ENCODE measurements at places on chromosomes 6 and 20.

GRCh38 chr6:106731144-106731842 lies 101.9 kb downstream of the QRSL1 start:
- DNase-seq, result no peak

DNA sequence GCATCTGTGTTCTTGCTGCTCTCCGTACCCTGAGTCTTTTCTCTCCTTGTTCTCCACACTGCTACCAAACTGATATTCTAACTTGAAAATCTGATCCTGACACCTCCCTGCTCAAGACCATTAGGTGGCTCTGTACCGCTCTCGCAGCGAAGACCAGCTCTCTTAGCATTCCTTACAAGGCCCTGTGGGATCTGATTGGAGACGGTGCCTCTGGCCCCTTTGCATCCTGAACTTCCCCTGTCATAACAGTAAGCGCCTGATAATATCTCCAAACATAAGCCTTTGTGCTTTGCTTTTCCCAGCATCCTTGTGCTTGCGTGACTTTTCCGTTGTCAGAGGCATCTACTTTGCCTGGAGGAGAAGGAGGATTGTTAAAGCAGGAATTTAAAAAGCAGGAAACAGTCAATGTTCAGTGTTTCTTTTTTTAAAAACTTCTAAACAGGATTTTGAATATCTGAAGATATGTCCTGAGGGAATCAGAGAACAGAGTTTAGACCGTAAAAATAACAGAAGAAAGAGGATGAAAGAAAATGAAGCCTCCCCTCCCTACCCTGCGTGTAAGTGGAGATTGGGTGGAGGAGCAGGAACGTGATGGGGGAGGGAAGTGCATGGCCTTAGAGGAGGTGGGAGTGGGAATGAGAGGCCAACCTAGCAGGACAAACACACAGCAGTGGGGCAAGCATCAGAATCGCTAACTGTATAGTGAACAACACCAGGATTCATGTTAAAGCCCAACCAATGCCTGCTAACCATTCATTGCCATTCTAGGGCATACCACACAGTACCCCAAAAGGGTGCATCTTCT lies 89.2 kb upstream of the STMND1 start:
- no peak for DNase-seq

GRCh38 chr6:54992789-54993188 lies 146.2 kb downstream of the FAM83B start:
- no peak for DNase-seq

DNA sequence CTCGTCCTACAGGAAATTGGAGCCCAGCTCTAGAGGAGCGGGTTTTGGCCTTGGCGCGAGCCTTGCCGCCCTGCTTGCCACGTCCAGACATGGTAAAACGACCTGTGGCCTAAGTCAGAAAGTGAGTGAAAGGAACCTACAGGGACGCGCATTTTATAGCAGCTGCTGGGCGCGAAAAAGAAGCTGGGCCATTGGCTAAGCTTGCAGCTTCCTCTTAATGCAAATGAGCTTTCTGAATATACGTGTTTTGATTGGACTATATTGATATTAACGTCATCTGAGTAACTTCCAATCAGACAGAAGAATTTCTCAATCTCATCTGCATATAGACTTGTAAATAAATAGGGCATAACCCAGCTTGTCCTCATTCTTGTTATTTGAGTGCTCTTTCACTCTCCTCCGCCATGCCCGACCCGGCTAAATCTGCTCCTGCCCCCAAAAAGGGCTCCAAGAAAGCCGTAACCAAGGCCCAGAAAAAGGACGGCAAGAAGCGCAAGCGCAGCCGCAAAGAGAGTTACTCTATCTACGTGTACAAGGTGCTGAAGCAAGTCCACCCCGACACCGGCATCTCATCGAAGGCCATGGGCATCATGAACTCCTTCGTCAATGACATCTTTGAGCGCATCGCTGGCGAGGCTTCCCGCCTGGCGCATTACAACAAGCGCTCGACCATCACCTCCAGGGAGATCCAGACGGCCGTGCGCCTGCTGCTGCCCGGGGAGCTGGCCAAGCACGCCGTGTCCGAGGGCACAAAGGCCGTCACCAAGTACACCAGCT lies 18.9 kb downstream of the OR2B2 start:
- no peak for DNase-seq

- no peak for DNase-seq
Measured at GRCh38 chr6:44512868-44513741, 125.6 kb downstream of the CDC5L start.

All from GM12891 (cell line).